Activated CD8-positive, alpha-beta T cell treated with anti-CD3 and anti-CD28 coated beads for 36 hours (primary cell): ENCODE measurements at places on chromosomes 12 and 14.

- DNase-seq, result peak; percentile 12
Observed at GRCh38 chr14:90721619-90722305, 94.5 kb downstream of the TTC7B start.

- no peak for DNase-seq
Observed at GRCh38 chr14:36320897-36321381, 502 bp upstream of the MBIP start.

DNA sequence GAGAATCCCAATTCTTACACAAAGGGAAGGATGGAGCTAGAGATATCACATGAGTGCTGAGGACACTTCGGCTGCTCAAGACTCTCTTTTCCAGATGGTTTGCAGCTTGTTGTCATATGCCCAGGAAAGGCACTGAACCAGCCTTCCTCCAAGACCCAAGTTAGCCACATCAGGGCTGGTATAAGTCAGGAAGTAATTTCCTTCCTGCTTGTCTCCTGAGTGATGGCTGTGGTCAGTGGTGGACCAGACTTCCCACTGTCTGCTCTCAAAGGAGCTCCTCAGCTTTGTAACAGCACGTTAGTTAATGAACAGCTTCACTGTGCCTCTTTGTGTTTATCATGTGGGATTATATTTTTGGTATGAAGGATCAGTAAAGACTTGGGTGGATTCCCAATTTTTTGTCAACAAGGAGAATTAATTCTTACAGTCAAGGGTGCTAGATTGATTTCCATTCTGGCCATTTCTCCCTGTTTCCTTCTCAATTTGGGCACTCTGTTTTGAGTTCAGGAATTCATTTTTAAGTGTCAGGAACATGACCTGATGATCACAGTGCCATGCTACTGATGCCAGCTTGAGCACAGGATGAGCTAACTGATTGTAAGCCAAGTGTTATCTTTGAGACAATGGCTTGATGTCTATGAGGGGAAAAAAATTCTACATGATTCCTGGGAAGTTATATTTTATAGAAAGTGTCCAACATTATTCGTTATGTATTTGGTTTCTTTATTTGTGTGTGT is 145.8 kb downstream of the GCH1 start:
- DNase-seq, result no peak

DNA sequence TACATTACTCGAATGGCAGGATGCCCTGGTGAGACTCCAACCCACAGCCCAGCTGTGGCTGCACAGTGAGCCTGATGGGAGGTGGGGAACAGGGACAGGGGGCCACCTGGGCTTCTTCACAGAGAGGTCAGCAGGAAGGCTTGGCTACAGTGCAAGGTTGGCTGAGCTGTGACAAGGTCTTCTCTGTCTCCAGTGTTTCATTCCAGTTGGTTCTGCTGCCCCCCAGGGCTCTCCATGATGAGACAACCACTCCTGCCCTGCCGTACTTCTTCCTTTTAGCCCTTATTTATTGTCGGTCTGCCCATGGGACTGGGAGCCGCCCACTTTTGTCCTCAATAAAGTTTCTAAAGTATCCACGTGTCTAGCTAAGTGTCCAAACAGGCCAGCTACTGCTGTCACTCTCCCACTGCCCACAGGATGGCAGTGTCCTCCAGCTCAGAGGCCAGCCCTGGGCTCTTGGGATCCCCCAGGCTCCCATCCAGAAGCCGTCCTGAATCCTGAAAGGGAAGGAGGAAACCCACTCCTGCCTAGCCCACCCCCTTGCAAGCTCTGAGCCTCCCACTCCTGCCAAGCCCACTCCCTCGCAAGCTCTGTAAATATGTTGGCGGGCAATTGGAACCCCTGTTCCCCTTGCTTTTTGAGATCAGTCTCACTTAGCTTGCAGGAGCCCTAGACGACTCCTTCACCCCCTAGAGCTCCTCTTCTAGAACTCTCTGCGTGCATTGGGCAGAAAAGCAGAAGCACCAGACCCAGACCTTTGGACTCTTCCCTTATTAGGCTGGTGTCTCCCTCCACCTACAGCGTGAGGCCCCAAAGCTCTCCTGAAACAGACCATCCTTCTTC is 5.4 kb downstream of the C1QL4 start:
- peak; percentile 36 for DNase-seq

GRCh38 chr12:193261-193660 is 20.7 kb downstream of the SLC6A12 start:
- DNase-seq, result no peak

- no peak for DNase-seq
Observed at GRCh38 chr14:96481731-96482314, 20.4 kb upstream of the PAPOLA start.
